ENCODE measurements at places on chromosomes 7 and 10.
A peak's percentile ranks its signal among the peaks of the same experiment; 100 is the strongest.

GRCh38 chr7:137000621-137001020 is 132.2 kb downstream of the CHRM2 start:
- DNase-seq: no peak

DNA sequence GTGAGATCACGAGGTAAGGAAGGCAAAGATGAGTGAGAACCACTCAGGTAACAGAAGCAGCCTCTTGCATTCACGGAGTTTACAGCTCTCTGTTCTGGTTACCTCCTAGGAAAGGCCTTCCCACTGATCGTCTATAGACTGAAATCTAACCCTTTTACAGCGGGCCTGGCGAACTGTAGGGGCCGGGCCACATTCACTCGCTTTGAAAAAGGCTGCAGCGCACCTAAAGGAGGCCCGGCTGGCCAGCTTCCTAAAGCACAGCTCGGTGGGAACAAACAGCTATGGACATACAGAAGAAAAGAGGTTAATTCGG is 565 bp downstream of the ATP5MK start:
- peak; percentile 4 for DNase-seq

- DNase-seq: peak; percentile 10
Measured at GRCh38 chr7:28155019-28155660, 25.5 kb downstream of the JAZF1 start.

DNA sequence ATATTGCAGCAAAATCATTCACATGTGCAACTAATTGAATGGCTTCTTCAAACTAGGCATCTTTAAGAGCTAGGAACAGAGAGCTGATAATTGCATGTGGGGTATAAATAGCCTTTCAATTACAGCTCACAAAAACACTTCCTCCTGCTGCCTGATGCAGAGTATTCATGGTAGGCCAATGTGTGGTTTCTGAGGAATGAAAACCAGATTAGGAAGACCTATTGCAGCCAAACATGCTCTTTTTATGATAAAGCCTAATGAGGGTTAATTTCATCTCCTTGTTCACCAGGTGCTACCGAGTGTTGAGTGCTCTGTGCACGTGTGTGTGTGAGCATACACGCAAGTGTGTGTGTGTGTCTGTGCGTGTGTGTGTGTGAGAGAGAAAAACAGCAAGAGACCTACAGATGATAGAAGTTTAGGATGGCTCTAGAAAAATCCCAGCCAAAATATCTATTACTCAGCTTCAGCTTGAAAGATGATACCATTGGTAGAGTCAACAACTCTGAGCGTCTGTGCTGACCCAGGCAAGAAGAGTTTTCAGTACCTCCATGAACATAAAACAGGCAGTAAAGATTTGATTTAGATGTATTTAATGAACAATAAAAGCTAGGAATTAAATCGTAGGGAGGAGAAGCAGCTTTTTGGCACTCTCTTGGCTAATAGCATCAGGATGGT is 448.5 kb upstream of the ANKRD30A start:
- no peak for DNase-seq

GRCh38 chr10:89352802-89353201 is 25.0 kb downstream of the IFIT3 start:
- DNase-seq: no peak

GRCh38 chr7:128810473-128810872 is 18.7 kb downstream of the CCDC136 start:
- no peak for DNase-seq

- no peak for DNase-seq
Measured at GRCh38 chr7:73909051-73909941, 48.3 kb downstream of the TMEM270 start.

- no peak for DNase-seq
Measured at GRCh38 chr10:33483124-33483815, 148.8 kb upstream of the NRP1 start.

GRCh38 chr10:102714621-102715455 is at the start of gene SFXN2:
SFXN2 (plus strand) TSS chr10:102714636; CDS start chr10:102726637, 12,001 bp downstream.
- peak; percentile 39 for DNase-seq

- DNase-seq: no peak
Measured at GRCh38 chr10:26372513-26373354, 65.4 kb upstream of the APBB1IP start.

DNA sequence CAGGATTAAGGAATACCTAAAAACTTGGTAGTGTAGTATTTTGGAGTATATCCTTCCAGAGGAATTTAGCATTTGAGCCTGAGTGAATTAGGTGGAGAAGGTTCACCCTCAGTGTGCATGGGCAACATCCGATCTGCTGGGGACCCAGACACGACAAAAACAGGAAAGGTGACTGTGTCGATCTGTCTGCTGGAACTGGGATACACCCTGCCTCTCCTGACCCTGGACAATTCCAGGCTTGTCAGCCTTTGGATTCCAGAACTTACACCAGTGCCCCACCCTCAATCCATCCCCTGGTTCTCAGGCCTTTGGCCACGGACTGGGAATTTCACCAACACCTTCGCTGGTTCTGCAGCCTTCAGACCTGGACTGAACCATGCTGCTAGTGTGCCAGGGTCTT is 41.9 kb downstream of the PTPRE start:
- DNase-seq: no peak

GRCh38 chr7:24884401-24884800 is 95.6 kb downstream of the OSBPL3 start:
- DNase-seq: no peak

GRCh38 chr10:3785851-3786271 is 852 bp upstream of the KLF6 start:
- DNase-seq: no peak

DNA sequence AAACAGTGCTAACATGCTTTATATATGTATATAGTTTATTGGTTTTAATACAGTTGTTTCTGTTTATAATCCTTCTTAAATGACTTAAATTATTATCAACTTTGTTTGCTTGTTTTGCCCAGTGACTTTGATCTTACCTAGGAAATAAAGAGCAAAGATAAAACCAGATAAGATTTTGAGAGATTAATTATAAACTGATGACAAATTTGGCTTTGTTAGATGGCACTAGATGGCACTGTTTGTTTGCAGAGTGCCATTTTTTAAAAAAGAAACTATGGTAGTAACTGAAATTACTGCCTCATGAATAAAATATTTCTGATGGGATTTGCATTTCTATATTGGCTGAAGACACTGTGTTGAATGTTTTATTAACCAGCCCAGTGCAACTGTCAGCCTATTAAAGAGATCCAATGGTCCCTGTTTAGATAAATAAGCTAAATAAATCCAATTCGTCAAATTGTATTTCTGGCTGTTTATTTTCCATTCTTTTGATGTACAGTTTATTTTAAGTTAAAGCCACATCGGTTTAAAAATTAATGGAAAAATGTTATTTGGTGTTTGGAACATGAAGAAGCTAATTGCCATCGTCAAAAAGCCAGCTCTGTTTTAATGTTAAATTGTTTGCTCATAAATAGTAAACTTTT is 28.7 kb downstream of the VTI1A start:
- no peak for DNase-seq

DNA sequence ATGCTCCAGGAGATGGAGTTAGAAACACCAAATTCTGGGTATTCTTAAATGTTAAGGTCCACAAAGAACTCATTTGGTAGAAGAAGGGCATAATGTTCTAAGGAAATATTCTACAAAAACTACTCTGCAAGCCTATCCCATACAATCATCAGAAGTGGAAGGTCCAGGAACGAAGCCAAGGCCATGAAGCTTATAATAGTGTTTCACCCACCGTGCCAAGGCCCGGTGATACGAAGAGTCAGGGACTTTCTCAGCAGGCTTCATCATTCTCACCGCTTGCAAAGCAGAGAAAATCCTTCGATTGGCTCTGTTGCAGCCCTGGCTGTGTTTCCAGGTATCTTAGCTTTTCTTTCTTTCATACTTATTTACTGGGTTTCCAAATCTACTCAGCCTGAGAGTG is 351.9 kb upstream of the CELF2 start:
- no peak for DNase-seq

DNA sequence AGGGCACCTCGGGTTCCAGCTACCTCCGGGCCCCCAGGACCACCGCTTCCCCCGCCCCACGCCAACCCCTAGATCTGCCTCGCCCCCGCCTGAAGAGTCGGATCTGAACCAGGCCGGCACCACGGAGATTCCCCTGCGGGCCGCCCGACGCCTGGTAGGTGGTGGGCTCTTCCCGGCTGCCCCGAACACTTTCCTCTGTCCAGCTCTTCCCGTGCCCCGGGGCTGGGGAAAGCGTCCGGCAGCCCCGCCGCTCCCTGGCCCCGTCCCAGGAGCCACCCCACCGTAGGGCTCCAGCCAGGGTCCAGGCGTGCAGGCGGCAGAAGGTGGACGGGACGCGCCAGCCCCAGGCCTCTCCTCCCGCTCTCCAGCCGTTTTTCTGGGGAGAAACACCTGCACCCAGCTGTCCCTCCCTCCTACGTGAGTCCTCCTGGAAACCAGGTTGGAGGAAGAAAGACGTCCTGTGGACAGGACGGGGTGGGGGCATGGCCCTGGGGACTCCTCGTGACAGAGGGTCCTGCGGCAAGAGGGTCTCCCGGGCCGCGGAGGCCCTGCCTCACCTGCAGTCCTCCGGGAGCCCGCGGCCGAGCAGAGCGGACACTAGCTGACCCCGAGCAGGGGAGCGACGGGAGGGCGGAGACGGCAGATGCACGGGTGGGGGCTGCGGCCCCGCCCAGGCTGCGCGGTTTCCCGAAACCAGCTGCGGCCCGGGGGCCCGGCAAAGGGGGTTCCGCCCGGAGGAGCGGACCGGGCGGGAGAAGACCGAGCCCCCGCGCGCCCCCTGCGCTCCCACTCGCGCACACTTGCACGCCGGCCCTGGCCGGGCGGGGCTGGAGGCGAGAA is at the start of gene TMEM176B:
TSS of gene TMEM176B (minus strand) at position 624 of the 840 bp plus-strand sequence. CDS start 3,795 bp downstream, outside the sequence.
- DNase-seq: no peak

DNA sequence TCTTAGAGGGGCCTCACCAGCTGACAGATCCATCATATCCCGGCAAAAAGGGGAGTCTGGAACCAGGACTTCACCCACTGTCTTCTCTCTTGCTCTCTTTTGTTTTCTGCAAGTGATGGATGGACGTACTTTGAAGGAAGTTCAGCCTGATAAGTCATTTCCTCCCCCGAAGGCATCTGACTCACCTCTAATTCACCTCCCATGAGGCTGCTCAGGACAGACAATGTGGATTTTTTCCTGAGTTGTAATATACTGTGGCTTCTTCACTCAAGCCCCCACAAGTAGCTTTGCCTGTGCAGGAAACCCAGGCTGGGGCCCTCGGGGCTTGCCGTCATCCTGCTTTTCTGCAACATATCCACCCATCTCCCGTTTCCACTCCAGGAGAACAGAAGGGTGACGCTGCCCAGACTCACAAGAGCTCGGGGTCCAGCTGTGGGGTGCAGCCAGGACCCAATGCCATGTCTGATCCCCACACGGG is 70.4 kb downstream of the ASB13 start:
- no peak for DNase-seq

DNA sequence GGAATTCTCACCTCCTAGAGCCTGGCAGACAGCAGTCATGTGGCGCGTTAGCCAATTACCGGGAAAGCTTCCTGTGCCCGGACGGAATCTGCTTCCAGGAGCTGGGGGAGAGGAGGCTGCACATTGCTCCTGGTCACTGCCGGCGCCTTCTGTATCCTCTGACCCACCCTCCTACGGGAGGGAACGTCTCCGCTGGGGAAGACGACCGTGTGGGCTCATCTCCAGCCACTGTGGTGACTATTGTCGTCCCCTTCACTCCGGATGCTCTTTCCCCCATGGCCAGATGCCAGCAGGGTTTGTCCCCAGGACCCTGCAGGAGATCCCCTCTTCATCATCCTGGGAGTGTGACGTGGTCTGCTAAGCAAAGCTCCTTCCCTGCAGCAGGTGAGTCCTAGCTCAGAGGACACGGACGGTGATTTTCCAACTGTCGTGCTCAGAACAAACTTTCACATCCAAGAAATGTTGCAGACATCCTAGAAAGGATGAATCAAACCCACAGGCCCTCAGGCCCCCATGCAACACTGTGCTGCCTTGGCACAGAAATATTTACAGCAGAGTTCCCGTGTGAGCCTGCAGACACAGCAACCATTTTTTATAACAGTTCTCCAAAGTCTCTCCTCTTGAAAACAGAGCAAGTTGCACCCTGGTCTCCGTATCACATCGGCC is 29.6 kb upstream of the FAM20C start:
- DNase-seq: no peak

GRCh38 chr10:107485019-107485418 is 320.5 kb upstream of the SORCS1 start:
- DNase-seq: no peak

DNA sequence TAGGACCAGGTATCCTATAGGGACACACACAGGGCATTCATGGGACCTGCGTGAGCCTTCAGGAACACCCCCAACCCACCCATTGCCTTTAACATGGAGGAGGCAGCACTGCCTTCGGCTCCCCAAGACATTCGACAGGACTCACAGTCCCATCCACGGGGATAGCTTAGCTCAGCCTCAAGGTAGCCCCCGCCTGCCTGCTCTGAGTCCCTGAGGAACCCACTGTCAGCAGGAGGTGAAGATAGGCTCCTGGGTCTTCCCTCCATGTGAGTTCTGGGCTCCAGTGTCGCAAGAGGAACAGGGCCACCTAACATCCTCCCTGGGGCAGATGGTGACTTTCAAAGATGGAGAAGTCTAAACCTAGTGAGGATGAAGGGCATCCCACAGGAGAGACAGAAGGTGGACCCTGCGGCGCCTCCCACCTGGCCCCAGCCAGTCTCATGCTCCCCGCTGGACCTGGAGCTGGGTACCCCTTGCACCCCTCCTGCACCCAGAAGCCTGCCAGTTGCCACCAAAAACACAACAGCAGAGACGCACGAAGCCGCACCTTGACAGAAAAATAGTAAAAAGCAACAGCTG is 4.9 kb upstream of the ADIRF start:
- no peak for DNase-seq

- DNase-seq: no peak
Measured at GRCh38 chr10:14068601-14069250, 262.0 kb downstream of the FRMD4A start.

GRCh38 chr7:3037259-3037658 is 6.4 kb downstream of the CARD11 start:
- DNase-seq: no peak

DNA sequence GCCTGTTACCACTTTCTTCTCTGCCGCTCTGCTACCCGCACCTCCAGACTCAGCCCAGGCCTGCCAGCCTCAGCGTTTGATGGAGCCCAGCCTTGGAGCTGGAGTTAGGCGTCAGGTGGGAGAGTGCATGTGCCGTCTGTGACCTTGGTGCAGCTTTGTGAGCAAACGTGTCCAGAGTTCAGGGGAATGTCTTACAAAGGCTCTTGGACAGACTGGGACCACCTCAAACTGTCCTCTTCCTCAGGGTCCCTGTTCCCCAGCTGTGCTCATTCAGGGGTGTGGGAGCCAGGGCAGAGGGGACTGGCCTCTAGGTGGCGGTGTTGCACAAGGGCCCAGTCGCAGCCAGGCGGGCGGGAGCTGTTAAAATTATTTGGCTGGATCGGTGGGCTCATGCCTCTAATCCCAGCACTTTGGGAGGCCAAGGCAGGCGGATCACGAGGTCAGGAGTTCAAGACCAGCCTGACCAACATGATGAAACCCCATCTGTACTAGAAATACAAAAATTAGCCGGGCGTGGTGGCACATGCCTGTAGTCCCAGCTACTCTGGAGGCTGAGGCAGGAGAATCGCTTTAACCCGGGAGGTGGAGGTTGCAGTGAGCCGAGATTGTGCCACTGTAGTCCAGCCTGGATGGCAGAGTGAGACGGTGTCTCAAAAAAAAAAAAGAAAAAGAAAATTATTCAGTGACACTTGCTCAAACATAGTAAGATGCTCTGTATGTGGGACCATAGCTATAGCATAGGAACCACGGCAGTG is 89.2 kb downstream of the ADCY1 start:
- DNase-seq: no peak

- no peak for DNase-seq
Measured at GRCh38 chr10:38072552-38072951, 21.6 kb upstream of the ZNF37A start.

GRCh38 chr10:47262606-47263533 is 37.1 kb upstream of the GDF10 start:
- DNase-seq: no peak

Data from putamen (tissue), 1 donor.